ENCODE measurements at places on chromosomes 1 and 21. TPM values are rescaled to one million over a fixed set of nuclear protein-coding genes. Genes with fewer than 3 reads are reported as not detected.

The CHAF1B gene
- 10.0 TPM for total RNA-seq

The HUNK gene
- total RNA-seq, result not detected

The LCE1F gene
- not detected for total RNA-seq

The CBR3 gene
- 1.8 TPM for total RNA-seq

DNA sequence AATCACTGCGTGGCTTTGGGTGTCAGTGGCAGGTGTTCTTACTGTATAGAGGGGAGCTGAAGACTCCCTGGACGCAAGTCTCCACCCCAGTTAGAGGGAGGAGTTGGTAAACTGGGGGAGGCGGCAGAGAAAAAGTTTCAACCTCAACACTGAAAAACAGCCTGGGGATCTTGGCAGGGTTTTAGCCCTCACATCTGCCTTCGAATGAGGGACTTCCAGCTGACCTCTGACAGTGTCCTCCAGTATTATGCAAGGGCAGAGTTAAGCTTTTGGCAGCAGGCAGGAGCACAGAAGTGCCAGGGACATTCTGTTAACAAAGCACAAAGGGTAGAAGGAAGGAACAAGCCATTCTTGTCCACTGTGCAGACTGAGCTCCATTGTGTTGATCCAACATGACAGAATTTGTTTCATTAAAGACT lies 41.2 kb upstream of the RAB4A start:
- DNase-seq, result no peak

GRCh38 chr1:25805863-25806225 lies 5.9 kb downstream of the SELENON start:
- DNase-seq, result no peak
